ENCODE measurements at places on chromosomes 7 and 10. TPM values are rescaled to one million over a fixed set of nuclear protein-coding genes. Genes with fewer than 3 reads are reported as not detected.
A peak's percentile ranks its signal among the peaks of the same experiment; 100 is the strongest.

The UNC5B gene
- 0.25 TPM for total RNA-seq

GRCh38 chr7:149014309-149014708, 14.0 kb downstream of the PDIA4 start:
- no peak for DNase-seq

The OR2A25 gene
- total RNA-seq = not detected

DNA sequence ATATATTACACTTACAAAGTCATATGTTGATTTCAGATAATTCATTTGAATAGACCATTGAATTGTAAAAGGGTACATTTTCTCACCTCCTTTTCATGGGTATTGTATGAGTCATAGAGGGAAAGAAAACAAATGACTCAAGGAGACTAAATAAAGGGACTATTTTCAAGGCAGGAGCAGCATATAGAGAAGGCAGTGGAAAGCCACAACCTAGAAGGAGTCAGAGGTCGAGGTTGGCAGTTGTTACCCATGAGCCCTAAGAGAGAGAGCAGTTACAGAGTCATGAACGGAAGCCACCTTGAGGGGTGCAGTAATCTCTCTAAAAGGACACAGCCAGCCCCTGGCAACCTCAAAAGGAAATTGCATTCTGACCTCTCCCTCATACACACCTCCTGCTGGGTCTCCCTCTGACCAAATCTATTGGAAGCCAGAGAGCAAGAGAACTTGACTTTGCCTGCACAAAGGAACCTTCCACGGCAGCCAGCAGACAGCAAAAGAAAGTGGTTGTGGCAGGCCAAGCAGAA, 137.9 kb downstream of the GRM8 start:
- DNase-seq = peak; percentile 1

The TNS3 gene
- total RNA-seq = 115 TPM

The RET gene
- total RNA-seq = 0.15 TPM

The GRM8 gene
- total RNA-seq = not detected

The AUTS2 gene
- total RNA-seq = 1.9 TPM

The ANLN gene
- total RNA-seq = 259 TPM

DNA sequence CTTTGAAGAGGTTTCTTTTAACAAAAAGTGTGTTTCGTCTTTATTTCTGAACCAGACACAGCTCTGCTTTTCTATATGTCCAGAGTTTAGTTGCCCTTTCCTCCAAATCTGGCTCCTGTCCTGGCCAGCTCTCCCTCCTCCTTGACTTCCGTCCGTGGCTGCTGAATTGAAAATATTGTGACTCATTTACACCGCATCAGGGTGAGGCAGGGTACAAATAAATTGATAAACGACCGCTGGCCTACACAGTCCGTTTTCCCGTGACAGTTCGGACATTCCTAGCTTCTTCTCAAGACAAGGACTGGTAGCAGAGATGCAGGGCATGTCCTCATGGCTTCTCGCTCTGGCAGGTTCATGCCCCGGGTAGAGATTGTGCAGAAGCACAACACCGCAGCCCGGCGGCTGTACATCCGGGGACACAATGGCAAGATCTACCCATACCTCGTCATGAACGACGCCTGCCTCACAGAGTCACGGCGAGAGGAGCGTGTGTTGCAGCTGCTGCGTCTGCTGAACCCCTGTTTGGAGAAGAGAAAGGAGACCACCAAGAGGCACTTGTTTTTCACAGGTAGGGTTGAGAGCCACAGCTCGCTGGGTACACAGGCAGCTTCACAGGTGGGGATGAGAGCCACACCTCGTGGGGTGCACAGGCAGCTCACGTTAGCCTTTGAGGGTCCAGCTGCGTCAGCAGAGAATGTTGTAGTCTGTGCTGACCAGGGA, 126.6 kb downstream of the TRRAP start:
- no peak for DNase-seq

- DNase-seq = peak; percentile 30
Measured at GRCh38 chr10:26269754-26270153, 53.2 kb downstream of the GAD2 start.

DNA sequence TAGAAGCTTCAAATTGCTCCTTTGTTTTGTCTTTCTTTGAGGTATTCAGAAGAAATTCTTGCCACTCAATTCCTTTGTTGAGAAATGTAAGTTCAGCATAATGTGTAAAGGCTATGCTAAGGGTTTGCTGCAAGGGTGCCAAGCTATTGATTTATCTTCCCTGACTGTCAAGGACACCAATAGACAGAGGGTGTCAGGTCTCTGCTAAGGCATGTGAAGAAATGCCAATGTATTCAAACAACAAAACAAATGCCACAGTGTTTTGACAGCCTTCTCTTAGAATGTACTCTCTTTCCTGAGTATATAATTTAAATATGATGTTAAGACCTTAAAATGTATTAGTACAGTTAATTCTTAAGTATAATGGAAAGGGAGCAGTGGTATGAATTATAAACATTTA, 62.4 kb downstream of the LRGUK start:
- no peak for DNase-seq

DNA sequence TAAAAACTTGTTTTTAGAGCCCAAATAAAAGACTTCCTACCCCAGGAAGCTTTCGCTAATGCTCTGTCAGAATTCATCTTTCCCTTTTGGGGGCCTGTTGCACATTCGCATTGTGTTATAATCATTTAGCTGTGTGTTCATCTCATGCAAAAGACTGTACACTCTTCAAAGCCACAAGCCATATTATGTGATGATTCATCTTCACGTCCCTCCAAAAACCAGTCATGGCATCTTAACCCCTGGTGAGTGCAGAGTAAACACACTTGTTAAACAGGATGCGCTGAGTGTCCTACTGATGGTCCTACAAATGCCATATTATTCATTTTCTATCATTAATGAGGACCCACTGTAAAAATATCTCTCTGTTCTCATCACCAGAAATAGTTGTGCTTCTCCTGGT, 235.4 kb downstream of the KIAA1217 start:
- DNase-seq = peak; percentile 87

GRCh38 chr10:119769886-119770285, 44.0 kb downstream of the INPP5F start:
- peak; percentile 77 for DNase-seq

DNA sequence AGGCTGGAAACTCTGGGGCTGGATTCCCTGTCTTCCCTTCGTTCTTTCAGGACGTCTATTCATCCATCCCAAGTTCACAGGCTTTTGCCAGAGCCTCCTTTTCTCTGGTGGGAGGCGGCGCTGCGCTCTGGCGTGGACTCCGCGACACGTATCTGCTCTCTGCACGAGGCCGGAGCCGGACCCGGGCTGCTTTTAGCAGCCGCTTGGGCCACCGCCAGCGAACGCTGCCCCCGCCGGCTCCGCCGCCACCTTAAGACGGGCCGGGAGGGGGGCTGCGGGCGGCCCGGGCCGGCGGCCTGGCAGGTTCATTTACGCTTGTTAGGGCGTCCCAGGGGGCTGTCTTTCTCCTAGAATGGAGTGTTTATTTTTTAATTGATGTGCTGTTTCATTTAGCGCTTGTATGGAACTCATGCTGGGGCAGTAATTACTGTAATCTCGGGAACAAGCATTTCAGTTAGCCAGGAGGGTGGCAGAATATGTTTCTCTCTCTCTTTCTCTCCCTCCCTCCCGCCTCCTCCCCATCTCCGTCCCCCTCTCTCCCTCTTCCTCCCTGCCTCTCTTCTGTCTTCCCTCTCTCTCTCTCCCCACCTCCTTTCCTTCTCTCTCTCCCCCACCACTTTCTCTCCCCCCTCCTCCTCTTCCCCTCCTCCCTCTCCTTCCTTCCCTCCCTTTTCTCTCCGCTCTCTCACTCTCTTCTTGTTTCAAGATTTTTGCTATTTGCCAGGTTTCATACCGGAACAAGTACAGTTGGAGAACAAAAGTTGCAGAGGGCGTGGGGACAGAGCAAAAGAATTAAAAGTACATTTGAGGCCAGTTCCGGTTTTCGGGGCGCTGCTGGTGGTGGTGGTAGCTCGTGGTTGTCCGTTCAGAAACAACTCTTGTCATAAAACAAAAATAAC, 1.3 kb upstream of the FZD8 start:
- DNase-seq = peak; percentile 52

GRCh38 chr10:122022276-122022675, 33.3 kb downstream of the TACC2 start:
- no peak for DNase-seq

The CALML5 gene
- total RNA-seq = not detected

DNA sequence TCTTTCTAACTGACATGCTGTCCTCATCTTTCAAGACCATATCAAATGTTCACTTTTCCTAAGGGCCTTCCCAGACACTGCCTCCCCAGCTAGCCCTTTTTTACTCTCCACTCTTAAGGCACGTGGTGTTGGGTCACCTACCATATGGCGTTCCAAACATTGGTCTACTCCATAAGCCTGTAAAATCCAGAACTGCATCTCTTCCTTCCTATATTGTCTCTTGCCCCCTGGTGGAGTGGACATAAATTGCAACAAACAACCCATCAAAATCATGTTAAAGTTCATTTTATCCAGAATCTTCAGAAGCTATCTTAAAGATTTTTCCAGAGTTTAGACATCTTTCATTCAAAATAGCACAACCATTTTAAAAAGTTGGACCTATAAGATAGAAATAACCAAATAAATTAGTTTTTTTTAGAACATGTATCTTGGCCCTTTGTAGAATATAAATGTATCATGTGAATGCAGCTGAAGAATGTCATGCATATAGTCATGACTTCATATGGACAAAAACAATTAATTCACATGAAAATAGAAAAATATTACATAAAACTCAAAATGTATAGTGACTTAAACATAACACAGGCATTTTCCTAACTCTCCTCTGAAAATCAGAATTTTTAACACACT, 180.6 kb upstream of the CHRM2 start:
- DNase-seq = peak; percentile 44

DNA sequence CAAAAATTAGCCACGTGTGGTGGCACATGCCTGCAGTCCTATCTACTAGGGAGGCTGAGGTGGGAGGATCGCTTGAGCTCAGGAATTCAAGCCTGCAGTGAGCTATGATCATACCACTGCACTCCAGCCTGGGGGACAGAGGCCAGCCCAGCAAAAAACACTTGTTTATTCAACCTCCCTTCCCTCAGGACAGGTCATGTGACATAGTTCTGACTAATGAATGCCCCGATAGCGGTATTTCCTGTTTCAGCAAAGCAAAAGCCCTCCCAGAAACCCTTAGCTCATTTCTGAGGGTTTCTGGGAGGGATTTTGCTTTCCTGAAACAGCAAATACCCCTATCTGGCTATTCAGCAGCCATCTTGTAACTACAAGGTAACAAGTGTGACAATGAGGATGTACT, 157.1 kb downstream of the GATA3 start:
- peak; percentile 35 for DNase-seq

GRCh38 chr7:25358926-25359325, 130.6 kb upstream of the NPVF start:
- peak; percentile 7 for DNase-seq

DNA sequence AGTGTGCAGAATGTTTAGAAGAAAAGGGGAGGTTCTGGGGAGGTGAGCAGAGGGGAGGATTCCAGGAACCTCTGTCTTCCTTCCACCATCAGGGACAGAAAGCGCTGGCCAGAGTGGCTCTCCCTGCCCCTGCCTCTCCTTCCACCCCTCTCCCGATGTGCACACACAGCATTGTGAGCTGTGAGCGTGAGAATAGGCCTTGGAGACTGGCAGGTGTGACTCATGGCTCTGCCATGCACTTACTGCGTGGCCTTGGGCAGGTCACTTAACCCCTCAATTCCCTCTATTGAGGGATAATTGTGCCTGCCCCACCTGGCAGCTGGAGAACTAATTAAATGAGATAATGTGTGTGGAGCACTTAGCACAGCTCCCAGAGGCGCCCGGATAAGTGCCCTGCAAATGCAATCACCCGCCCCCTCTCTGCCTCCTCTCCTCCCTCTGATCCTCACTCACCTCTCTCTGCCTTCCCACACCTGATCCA, 115.4 kb downstream of the ZMIZ1 start:
- DNase-seq = peak; percentile 97

The GGCT gene
- total RNA-seq = 42.7 TPM

DNA sequence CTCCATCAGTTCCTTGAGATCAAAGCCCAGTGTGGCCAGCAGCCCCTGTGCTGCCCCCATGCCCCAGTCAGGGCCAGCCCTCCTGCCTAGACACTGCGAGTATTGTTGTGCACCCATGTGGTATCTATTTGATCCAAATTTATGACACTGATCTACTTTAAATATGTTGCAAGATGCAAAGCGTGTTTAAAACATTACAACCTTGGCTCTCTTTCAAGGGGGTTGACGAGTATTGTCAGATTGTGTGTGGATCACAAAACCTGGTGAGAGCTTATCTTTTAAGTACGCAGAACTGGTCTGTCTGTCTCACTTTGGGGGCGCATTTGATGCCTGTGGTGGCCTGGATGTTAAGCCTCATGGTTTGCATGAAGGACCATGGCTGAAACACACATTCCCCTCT, 108.9 kb downstream of the COL13A1 start:
- DNase-seq = no peak

GRCh38 chr10:123862421-123863182, 29.0 kb downstream of the CPXM2 start:
- DNase-seq = no peak

The PITX3 gene
- not detected for total RNA-seq

The PAX4 gene
- not detected for total RNA-seq

DNA sequence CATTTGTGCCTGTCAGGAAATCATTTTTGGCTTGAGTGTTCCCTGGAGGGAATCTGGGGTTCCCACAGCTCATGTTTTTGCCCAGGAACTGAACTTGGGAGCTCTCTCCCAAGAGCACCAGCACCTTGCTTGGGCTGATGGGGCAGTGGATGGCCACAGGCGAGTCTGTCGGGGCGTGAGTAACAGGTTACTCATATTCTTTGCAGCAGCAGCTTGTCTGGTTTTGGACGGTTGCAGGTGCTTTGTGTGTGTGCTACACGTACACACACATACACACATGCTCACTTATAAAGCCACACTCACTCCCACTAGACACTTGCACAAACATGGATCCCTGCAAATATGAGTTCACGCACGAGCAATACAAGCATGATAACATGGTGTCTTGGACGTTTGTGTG, 2.9 kb upstream of the PALD1 start:
- DNase-seq = peak; percentile 82

The RAB18 gene
- 32.7 TPM for total RNA-seq

DNA sequence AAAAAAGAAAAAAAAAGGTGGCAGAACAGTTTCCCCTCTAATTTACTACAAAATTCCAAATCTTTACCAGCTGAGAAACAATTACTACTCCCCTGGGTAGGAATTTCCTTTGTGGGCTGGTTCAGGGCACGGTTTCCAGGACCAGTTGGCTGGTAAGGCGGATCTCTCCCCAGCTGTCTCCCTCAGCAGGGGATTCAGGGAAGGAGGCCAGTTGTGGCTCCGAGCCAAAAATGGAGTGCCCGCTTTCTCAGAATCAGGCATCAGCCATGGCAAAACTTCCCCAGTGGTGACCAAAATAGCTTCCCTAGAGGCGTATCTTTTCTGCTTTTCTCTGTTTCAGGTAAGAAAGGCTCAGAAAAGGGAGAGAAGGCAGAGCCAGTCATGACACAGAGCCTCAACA, 91.2 kb downstream of the ZNF22 start:
- no peak for DNase-seq

GRCh38 chr10:60368875-60369546, 20.7 kb downstream of the ANK3 start:
- DNase-seq = no peak

The YKT6 gene
- total RNA-seq = 106 TPM

DNA sequence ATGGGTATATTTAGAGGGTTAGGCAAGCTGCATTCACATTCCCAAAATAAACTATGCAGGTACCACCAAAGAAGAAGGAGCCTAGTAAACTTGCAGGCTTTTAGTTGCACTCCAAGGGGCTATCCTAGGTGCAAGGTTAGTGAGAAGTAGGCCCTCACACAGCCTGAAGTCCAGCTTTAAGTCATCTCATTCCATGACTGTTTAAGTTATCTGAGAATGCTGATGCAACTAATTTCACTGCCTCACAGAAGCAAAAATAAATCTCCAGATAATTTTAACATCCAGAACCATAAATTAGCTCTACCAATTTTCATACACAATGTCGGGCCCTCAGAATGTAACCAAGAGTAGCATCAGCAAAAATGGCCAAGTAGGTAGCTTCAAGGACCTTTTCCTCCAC, 34.3 kb upstream of the HHEX start:
- no peak for DNase-seq
